Activated CD4-positive, alpha-beta T cell treated with anti-CD3 and anti-CD28 coated beads, Interleukin-2, amount 50 U/mL, for 24 hours (primary cell): ENCODE measurements at places on chromosomes 7 and 10.

DNA sequence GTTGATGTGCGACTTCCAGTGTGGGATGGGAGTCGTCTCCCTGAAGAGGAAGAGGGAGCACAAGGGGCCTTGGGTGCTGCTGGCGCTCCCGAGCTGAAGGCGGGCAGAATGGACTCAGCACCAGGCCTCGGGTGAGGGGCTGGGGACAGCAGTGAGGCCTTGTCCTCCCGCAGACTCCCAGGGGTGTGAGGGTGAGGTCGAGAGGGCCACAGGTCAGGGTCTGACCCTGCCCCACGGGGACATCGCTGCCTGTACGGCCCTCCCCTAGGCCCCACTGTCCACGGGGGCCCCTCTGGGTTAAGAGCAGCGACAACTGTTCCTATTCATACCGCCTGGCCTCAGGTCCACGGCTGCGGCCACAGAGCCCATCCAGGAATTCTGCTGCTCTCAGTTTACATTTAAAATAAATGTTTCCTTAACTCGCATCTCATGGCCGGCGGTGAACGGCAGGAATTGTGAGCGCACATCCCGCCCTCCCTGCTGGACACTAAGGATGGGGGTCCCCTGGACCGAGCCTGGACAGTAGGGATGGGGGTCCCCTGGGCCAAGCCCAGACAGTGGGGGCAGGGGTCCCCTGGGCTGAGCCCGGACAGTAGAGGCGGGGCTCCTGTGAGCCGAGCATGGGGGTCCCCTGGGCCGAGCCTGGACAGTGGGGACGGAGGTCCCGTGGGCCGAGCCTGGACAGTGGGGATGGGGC lies 61.7 kb downstream of the PDGFA start:
- DNase-seq = no peak

- DNase-seq = no peak
Observed at GRCh38 chr7:155746188-155746587, 66.1 kb downstream of the SHH start.

DNA sequence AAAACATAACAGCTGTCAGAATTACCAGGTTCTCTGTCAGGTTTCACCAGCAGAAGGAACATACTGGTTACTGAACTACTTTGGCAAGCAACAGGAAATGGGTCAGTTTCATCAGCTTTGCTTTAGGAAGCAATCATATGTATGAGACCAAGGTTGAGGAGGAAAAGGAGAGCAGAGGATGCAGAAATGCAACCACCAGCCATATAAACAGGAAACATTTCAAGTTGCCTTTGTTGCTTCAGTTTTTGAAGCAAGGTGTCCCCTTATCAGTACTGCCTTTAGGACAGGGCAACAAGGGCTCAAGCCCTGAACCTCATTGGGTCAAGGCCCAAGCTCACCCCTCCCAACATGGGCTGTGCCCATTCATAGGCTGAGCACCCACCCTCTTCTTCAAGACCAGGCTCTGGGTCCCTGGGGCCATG lies 10.2 kb downstream of the HIPK2 start:
- no peak for DNase-seq

DNA sequence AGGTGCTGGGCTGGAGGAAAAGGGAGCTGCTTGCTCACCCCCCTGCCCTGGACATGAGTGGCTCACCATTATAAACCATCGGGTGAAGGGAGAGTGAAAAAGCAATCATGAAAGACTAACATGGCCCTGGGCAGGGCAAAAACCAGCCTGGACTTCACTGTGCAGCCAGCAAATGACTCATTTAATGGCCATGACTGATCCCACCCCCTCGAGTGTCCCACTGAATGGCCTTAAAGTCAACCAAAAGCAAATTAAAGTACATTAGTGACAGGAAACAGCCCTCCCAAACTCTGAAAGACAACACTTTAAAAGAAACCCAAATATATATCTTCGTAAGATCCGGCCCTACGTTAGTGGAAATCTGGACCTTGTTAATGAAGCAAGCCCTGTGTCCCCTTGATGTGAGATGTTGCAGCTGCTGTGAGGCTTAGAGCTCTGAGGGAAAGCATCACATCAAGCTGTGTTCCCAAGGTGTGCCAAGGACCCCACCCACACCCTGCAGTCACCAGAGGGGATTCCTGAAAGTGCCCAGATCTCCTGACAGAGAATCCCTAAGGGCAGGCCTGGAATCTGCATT lies 31.2 kb downstream of the ADCYAP1R1 start:
- no peak for DNase-seq

DNA sequence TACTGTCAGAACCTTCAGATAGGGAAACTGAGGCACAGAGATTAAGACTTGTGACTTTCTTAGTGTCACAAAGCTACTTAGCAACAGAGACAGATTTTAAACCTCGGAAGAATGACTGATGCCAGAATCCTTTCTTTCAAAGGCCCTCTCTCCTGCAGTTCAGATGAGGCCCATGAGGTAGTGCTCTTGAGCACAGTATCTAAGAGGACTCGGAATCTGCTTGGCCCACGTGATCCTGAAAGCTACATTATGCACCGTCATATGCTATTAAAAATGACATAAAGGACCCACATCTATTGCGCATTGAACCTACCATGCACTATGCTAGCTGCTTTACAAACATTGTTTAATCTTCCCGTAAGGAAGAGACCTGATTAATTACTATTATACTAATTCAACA lies 355.9 kb downstream of the SFMBT2 start:
- no peak for DNase-seq

DNA sequence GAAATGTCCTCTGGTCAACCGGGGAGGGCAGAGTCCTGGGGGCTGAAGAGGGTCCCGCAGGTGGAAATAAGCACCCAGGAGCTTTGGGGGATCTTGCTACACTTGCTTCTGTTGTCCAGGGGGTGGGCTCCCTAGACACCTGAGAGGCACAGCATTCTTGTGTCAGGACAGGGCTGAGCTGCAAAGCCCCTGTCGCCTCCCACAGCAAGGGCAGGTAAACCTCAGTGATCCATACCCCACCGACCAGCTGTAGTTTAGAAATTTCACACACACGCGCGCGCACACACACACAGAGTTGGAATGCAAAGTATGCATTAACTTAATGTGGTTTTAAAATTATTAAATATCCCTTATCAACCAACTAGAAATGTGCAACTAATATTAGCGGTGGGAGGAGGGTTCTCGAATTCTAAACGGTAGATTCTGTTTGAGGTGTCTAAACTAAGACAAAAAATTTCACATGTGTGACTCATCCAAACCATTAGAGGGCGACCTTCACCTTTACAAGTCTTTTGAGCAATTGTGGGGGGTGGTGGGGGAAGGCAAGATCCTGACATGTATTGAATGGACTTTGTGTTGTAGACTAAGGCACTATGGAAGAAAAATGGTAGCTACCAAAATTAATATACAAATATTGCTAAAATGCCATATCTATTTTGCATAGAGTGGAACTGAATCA lies 34.3 kb upstream of the PTF1A start:
- DNase-seq = no peak

- DNase-seq = no peak
Observed at GRCh38 chr10:104333728-104334373, 4.4 kb downstream of the ITPRIP start.

DNA sequence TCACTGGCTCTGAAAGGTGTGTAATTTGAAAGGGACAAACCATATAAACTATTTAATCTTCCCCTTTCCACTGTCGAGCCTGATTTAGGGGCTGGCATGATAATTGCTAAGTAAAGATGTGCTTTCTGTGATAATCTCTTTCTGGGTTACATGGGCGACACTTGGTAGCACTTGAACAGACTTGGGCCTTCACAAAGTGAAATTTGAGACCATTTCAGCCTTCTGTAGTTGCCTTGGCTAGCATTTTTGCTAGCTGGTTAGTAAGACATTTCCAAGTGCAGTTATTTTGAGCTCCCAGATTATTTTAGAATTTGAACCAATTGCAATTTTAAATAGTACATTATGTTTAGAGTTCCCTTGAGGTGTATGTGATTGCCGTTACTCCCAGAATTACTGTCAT lies 432.7 kb upstream of the GALNT17 start:
- DNase-seq = no peak

GRCh38 chr7:81869670-81870069 lies 99.8 kb upstream of the HGF start:
- DNase-seq = no peak

DNA sequence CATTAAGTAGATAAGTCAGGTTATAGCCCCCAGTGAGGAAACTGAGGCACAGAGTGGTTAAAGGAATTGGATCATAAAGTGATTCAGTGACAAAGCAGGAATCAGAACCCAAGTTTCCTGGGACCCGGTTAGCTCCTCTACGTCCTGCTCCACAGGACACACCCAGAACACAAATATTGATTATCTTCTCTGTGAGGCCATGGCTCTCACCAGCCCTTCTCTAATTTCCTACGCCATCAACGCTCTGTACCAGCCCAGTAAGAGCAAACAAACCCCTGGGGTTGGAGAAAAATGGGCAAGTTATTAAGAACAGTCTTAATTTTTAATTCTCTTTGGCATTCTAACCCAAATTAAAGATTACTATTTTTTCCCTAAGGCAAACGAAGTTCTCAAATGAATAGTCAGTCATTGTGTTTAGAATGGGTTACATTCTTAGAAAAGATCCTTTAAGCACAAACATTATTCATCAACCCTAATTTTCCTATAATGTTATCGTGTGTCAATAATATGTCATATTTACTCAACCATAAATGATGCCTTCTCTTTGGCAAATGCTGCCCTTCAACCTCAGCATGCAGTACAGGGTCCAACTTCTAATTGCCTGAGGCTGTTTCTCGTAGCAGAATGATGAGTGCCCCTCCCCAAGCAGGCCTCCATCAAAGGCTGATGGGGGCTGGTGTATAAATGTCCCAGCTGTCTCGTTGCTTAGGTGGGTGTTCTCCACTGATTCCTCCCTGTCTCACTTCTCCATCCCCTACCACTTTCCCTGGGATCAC lies 25.4 kb upstream of the TM9SF3 start:
- no peak for DNase-seq

- DNase-seq = peak; percentile 2
Observed at GRCh38 chr10:32413513-32413912, 32.4 kb upstream of the CCDC7 start.

GRCh38 chr7:28343462-28343861 lies 68.9 kb upstream of the CREB5 start:
- no peak for DNase-seq

- no peak for DNase-seq
Observed at GRCh38 chr7:157752832-157753291, 416.1 kb downstream of the DNAJB6 start.

- DNase-seq = no peak
Observed at GRCh38 chr10:69130251-69130650, 6.3 kb downstream of the VPS26A start.

DNA sequence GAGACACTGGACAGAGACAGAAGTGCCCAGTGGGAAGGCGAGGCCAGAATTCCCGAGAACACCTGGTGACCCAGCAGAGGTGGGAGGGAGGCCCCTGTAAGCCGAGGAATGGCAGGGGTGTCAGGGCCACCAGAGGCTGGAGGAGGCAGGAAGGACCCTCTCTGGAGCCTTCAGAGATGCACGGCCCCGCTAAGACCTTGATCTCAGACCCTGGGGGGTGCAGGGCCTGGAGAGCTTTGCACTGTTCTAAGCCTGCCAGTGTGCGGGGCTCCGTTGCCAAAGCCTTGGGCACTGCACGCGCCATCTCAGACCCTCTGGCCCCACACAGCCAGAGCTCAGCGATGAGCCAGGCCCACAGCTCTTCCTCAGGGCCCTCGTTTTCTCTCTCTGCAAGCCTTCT lies 557.1 kb downstream of the PTPRN2 start:
- no peak for DNase-seq

DNA sequence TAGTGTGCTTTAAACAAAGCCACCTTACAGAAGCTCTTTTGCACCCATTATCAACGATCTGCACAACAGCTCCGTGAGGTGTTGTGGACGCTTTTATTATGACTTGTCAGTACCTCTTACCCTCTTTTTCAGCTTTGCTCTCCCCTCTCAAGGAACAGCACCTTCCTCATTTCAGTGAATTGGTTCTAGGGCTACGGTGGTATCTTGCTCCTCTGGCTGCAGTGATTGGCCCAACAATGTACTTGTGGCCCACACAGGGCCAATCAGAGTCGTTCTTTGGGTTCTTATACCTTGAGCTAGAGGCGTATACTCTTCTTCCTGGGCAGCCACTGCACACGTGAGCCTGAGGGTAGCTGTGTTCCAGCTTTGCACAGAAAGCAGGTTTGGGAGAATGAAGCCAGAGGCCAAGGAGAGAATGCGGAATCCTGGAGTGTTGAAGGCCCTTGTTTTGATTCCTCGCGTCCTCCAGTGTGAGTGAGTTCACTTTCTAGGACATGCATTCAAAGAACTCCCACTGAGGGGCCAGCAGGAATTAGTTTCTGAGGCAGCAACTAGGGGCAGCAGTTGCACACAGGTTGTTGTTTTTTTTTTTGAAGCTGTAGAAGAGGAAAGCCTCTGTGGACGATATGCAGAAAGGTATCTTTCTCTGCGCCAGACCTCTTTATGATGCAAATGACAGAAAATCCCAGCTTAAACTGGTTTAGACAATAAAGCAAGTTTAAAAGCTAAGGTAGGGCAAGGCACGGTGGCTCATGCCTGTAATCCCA lies 49.8 kb upstream of the PDZD8 start:
- no peak for DNase-seq

- no peak for DNase-seq
Observed at GRCh38 chr7:99642027-99642426, 25.3 kb downstream of the ZSCAN25 start.

- no peak for DNase-seq
Observed at GRCh38 chr7:49639808-49640207, 133.6 kb upstream of the VWC2 start.

DNA sequence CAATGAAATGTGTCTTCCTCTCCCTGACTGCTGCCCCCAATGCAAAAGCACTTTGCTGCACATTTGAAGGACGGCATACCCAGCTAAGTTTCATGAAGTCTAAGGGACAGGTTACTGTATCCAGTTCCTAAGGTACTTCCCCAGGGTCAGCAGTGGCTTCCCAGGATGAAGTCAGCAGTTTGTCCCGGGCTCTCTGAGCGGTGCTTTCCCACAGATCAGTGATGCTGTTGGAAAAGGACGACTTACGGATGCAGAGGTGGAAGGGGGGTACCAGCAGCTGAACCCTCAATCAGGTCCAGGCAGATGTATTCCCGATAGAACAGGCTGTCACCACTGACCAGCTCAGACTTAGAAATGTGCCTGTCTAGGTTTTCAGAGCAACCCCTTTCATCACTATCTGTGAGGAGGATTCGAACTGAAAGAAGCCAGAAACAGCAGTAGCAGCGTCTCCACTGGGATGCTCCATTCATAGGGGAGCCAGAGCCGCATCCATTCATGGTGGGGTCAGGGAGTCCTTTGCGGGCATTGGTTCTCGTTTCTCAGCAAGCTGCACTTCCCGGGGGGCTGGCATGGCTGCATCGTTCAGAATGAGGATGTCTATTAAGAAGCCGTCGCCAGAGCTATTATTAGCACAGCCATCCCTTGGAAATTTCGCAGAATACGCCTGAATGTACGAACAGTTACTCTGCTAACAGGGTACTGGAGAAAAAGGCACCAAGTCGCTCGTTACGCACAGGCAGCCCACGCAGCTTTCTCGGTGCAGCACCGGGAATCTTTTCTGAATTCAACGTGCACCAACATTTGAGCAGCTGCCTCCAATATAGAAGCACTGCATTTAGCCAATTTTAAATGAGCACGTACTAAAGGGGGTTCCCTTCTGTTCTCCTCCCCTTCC lies 303.7 kb downstream of the PRPF18 start:
- DNase-seq = peak; percentile 7

GRCh38 chr10:42776681-42777080 lies 5.9 kb upstream of the BMS1 start:
- DNase-seq = no peak

- no peak for DNase-seq
Observed at GRCh38 chr7:16743236-16743635, 10.3 kb upstream of the TSPAN13 start.
